ENCODE measurements at places on chromosomes 3 and 15. TPM values are rescaled to one million over a fixed set of nuclear protein-coding genes. Genes with fewer than 3 reads are reported as not detected.

Gene HYAL3
- total RNA-seq, result 8.4 TPM

Gene SI
- not detected for total RNA-seq

Gene PLSCR5
- total RNA-seq, result not detected

Gene RTP3
- total RNA-seq, result not detected

Gene GATA2
- not detected for total RNA-seq

Gene RPL32
- total RNA-seq, result 2,528 TPM

Gene BLM
- 37.6 TPM for total RNA-seq

Gene LTF
- not detected for total RNA-seq

Gene COL8A1
- total RNA-seq, result not detected

Gene SERINC4
- 0.26 TPM for total RNA-seq

Gene GOLGA8N
- total RNA-seq, result 0.82 TPM

Gene MEGF11
- total RNA-seq, result not detected

Gene LOXL1
- 1.3 TPM for total RNA-seq

DNA sequence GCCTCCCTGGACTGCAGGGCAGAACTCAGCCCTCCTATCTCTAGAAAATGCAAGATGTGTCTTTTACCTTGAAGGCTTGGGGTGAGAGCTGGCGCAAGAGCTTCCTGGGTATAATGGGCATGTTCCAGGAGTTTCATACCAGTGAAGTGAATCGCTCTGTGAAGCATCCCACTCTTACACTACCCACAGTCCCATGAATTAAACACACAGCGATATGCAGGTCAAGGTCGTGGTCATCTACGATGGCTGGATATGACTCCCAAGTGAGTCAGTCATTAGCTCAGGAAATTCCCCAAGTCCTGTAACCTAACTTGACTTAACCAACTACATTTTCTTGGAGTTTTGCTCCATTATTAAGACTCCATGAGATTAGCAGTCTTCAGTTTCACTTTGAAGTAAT is 439.7 kb downstream of the NTRK3 start:
- no peak for DNase-seq

- DNase-seq, result no peak
Measured at GRCh38 chr15:56468401-56468800, 3.5 kb upstream of the MNS1 start.

- DNase-seq, result no peak
Measured at GRCh38 chr3:157126365-157126764, 33.6 kb downstream of the CCNL1 start.

DNA sequence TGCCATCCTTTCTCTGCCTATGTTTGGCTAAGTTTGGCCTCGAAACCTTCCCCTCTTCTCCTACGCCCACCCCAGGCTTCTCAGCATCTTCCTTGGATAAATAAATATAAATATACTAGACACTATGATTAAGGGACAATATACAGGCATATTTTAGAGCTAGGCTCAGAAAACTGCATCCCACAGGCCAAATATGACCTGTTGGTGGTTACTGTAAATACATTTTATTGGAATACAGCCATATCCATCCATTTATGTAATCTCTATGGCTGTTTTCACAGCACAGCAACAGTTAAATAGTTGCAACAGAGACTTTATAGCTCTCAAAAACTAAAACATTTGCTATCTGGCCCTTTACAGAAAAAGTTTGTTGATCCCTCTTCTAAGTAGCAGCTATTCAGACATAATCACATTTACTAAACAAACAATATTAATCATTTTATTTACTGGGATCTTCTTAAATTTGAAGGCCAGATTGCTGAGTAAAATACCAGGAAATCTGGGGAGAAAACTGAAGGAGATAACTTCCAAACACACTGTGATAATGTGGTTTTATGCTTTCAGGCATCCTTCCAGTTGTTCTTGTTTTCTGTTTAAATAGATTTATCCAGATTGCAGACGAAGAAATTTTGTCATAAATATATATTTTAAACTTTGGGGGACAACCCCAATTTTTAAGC is 269.7 kb upstream of the THRB start:
- DNase-seq, result no peak

DNA sequence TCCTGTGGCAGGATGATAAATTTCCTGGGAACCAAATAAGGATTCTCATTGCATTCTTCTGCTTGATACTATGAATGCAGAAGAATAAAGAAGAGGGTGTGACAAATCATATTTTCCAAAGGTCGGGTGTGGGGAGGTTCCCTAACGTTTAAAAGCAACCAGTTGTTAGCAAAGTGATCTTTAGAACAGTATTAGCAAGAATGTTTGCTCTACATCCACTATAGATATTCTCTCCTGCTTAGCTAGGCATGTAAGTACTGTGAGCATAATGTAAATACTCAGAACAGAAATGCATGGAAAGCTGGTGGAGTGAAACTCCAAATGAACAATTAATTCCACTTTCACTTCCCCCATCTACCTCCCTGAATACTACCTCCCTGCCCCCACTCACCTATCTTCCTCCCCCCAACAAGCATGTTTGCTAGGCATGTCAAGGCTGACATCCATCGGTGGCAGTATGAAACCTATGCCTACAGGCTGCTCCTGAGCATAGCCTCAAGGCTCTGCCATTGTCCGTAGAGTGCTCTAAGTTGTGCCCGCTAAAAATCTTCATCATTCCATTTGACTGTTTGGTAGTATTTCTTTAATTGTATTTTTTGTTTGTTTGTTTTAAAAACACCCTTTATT is 329.7 kb downstream of the TIGIT start:
- DNase-seq, result no peak

GRCh38 chr3:7368597-7368996 is 507.7 kb downstream of the GRM7 start:
- DNase-seq, result no peak

DNA sequence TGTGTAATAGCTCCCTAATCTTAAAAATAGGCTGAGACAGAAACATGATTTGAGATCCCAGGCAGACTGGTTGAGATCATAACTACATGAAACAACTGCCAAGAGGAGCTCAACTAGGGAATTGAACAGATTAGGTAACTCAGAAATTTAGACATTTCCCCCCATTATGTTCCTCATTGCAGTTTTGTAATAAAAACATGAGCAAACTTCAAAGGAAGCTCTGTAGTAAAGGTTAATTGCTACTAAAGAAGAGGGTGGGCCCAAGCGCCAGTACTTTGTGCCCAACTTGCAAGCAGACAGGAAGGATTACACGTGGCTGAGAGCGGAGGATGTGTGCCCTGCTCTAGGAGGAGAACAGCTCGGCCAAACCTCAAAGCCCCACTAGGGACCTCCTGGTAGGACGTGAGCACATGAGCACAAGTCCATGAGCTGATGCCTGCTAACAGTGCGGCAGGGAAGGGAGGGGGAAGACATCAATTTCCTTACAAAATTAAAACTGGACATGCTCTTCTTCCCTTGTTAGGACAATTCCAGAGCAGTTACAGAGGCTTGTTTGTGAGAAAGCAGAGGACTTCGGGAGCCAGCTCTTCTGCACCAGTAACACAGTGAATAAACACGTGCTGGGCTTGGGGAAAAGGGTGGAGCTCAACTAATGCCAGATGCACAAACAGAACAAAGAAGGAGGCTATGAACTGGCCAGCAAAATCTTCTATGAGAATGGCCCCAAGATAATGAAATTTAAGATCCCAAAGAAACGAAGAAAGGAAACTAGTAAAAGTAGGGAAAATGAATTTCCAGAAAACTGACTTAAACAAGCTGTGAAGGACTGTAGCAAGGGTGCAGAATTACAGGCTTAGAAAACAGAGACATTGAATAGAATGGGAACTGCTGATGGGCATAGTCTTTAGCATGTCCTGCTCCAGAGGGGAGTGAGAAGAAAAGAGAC is 275.5 kb downstream of the MECOM start:
- no peak for DNase-seq

DNA sequence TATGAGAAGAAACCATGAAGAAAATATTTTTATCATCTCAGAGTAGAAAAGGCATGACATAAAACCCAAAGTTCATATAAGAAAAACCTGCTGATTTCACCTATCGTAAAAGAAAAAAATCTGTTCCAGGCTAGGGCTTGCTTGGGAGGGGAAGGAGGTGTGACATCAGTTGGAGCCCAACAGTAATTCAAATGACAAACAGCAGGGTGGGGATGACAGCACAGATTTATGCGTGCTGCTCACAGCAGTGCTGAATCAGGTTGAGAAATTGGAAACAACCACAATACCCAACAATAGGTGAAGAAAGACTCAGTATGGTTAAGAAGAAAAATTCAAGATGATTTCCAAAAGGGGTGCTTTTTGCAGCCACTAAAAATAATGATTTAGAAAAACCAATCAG is 172.4 kb downstream of the PDE8A start:
- no peak for DNase-seq

GRCh38 chr15:100852630-100853029 is 27.0 kb upstream of the ALDH1A3 start:
- no peak for DNase-seq

DNA sequence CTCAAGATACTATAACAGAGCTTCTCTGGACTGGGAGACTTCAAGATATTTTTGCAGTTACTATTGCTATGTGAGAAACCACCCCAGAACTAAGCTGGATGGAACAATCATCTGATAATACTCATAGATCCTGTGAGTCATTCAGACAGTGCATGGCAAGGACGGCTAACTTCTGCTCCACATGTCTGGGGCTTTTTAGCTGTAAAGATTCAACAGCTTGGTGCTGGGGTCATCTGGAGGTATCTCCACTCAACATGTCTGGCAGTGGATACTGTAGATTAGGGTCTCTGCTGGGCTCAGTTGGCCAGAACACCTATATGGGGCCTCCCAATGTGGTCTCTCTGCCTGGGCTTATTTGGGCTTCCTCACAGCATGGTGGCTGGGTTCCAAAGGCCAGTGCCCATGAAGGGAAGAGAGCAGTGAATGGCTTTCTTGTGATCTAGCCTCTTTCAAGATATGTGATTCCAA is 117.3 kb upstream of the SLC7A14 start:
- DNase-seq, result no peak

GRCh38 chr3:14289590-14290461 is 111.2 kb downstream of the LSM3 start:
- DNase-seq, result no peak

- DNase-seq, result no peak
Measured at GRCh38 chr3:159627229-159627628, 361.4 kb upstream of the IL12A start.

DNA sequence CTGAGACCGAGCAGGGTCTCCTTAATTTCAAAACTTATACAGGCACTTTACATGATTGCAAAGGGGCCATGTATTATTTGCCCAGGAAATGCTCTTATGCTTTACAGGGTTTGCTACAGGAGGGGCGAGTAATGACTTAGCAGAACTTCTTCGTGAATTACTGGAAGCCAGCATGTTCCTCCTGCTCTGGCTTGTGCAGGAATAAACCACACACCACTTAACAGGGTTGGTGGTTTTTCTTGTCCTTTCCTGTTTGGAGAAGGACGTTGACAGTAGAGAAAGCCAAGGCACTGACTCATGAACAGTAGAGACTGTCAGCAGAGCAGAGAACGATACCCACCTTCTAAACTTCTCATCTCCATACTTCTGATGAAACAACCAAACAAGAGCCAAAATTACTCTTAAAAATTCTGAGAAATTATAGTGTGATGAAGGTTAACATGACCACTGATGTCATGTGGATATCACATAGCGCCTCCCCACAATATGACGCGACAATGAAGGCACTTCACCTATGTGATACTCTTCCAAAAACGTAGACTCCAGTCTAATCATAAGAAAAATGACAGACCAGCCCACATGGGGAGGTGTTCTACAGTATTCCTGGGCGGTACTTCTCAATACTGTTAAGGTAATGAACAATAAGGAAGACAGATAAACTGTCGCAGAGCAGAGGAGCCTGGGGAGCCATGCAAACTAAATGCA is 24.7 kb upstream of the MCTP2 start:
- no peak for DNase-seq

GRCh38 chr15:40891810-40892446 is 2.3 kb upstream of the VPS18 start:
- no peak for DNase-seq
